ENCODE measurements at places on chromosomes 5 and 9.

- no peak for DNase-seq
These were observed 58.9 kb upstream of the ORM1 start for GRCh38 chr9:114263853-114264510.

- no peak for DNase-seq
These were observed 1034.8 kb downstream of the CDH12 start for GRCh38 chr5:21818370-21818720.

GRCh38 chr5:176550275-176550831, 1.2 kb downstream of the CDHR2 start:
- no peak for DNase-seq

- DNase-seq: no peak
These were observed 185.9 kb downstream of the DAB2IP start for GRCh38 chr9:121837113-121837961.

DNA sequence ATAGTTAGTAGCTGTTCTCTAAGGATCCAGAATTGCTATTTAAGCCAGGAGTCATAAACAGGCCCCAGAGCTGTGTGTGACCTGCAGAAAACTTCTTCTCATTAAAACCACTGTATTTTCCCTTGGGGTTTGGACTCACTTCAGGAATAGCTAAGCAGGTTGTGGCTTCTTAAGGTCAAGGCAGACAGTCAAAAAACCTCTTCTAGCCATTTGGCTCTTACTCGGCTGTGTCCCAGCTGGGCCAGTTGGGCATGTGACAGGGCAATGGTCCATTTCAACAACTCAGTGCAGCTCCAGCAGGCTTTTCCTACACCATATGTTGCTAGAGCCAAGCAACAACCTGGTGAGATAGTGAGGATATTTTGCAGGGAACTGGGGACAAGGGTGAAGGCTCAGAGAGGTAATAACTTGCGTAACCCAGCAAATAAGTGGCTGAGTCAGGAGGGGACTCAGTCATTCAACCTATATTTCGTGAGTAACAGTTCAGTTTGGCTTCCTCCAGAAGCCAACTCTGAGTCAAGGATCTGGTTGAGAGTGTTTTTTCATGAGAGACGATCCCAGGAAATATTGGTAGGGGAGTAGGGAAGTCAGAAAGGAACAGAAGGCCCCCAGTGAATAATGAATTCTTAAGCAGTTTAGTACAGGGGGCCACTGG, 115.4 kb upstream of the PPP2R2B start:
- no peak for DNase-seq

DNA sequence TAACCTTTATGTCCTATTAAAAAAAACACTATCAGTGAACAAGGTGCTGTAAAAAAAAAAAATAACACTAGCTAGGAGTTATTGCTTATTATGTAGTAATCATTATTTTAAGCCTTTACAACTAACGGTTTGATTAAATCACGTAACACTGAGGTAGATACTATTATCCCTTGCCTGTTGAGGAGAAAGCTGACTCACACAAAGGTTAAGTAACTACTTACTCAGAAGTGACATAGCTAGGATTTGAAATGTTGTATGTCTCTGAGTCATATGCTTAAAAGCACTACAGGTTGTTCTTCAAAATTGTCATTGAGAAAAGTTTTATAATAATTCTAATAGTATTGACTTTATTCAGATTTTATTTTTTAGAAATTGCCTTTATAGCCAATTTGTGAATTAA, 8.8 kb downstream of the TENT2 start:
- no peak for DNase-seq

DNA sequence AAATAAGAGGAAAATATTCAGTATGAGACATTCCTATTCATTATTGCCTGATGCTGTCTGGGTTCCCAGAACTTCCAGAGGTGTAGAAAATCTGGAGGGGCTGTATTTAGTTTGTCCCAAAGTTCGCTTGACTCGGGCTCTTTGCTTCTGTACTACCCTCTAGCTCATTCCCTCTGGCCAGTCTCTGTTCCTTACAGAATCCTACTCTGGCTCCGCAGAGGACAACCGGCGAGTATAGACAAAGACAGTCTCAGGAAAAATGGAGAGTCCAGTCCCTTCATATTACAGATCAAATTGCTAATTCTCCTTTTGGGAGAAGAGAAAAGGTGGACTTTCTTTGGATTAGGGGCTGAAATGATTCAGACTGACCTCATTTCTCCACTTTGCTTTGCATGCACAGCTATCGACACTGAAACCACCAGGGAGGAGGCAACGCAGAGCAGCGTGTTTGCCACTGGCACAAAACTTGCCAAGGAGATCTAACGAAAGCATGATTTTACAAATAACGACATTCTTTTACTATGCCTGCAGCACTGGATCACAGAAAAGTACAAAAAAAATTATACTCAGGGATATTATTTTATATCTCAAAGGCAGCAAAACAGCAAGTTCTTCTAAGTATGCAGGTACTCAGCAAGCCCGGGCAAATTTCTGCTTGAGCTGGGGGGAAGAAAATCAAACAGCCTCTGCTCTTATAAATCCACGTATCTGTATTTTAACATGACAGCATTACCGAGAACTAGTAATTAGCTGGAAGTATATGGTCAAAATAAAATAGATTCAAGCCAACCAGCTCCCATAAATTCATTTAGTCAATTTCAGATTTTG, 279.7 kb downstream of the NPR3 start:
- DNase-seq: no peak

DNA sequence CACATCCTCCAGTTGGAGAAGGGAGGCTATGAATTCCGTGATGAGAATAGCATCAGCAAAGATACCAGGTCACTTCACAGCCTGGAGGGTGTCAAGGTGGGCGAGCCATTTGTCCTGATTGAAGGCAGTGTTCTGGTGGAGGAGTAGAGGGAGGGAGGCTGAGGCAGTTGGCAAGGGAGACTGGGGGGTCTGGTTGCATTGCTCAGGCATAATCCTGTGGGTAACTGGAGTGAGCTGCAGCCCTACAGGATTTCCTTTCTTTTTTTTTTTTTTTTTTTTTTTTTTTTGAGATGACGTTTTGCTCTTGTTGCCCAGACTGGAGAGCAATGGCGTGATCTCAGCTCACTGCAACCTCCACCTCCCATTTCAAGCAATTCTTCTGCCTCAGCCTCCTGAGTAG, 223.9 kb upstream of the KLF4 start:
- no peak for DNase-seq

GRCh38 chr9:32942755-32943460, 58.5 kb downstream of the APTX start:
- DNase-seq: no peak

DNA sequence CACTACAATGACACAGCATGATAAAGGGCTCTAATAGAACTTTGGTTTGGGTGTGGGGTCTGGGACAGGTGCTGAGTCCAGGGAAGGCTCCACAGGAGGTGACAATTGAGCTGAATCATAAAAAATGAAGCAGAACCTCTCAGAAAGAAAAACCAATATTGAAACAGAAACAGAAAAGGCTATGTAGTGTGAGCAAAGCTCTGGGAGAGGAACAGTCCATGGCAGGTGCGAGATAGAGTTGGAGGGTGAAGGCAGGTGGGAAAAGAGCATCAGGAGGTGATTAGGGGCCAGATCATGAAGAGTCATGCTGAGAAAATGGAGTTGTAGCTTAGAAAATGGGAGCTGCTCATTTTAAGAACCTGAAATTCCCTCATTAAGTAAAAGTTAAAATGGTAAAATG, 164.9 kb downstream of the KCTD16 start:
- DNase-seq: no peak

- DNase-seq: no peak
These were observed 335.4 kb downstream of the MSX2 start for GRCh38 chr5:175059687-175060211.

- DNase-seq: no peak
These were observed 537.8 kb upstream of the DAP start for GRCh38 chr5:11298877-11299276.

DNA sequence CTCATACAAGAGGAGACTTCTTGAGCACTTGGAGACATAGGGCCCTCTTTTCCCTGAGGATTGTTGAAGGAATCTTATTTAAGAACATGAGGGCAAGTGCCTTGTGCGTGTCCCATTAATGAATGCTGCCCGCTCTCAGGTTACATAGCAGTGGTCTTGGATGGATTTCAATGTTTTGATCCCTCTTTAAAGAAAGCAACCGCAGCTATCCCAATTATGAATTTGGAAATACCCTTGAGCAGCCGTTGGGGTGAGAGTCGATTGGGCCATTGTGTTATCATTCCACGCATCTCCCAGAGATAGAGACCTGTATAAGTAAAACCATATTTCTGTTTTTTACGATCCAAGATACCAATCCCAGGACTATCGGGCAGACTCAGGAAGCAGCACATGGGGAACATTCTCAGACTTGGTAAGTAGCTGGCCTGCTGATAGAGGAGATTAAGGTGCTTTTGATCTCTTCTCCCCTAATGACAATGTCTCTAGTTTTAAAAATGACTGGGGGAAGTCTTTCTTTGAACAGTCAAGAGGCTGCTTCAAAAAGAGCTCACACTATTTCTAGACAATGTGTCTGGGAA, 145.3 kb downstream of the MACROH2A1 start:
- DNase-seq: no peak

- no peak for DNase-seq
These were observed 4.7 kb downstream of the KLF9 start for GRCh38 chr9:70409800-70410199.

- no peak for DNase-seq
These were observed 166.6 kb downstream of the ROR2 start for GRCh38 chr9:91783411-91783810.

DNA sequence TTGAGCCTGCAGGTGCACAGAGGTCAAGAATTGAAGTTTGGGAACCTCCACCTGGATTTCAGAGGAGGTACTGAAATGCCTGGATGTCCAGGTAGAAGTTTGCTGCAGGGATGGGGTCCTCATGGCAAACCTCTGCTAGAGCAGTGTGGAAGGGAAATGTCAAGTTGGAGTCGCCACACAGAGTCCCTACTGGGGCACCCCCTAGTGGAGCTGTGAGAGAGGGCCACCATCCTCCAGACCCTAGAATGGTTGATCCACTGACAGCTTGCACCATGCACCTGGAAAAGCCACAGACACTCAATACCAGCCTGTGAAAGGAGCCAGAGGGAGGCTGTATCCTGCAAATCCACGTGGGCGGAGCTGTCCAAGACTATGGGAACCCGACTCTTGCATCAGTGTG, 78.0 kb downstream of the GABRA1 start:
- no peak for DNase-seq

- no peak for DNase-seq
These were observed 199.5 kb downstream of the NXNL2 start for GRCh38 chr9:88734527-88734926.

GRCh38 chr5:50655067-50655809, 11.2 kb upstream of the PARP8 start:
- DNase-seq: no peak

- DNase-seq: no peak
These were observed 76.2 kb downstream of the STK10 start for GRCh38 chr5:172111852-172112225.

- no peak for DNase-seq
These were observed 356.5 kb downstream of the CDH12 start for GRCh38 chr5:22496666-22497065.

- no peak for DNase-seq
These were observed 14.9 kb upstream of the TMEM252 start for GRCh38 chr9:68555437-68556150.

DNA sequence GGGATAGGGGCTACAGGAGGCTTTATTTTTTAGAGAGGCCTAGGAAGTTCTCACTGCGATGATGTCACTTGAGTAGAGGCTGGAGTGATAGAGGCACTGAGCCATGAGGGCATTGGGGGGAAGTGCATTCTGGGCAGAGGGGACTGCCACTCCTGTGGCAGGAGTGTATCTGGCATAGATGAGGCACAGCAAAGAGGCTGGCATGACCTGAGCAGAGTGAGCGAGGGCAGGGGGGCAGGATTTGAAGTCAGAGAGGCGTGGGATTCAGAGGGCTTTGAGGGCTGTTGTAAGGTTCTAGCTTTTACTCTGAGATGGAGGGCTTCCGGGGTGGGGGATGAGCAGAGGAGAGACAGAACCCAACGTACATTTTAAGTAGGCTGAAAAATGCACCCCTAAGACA, 91.9 kb upstream of the SH3PXD2B start:
- no peak for DNase-seq

DNA sequence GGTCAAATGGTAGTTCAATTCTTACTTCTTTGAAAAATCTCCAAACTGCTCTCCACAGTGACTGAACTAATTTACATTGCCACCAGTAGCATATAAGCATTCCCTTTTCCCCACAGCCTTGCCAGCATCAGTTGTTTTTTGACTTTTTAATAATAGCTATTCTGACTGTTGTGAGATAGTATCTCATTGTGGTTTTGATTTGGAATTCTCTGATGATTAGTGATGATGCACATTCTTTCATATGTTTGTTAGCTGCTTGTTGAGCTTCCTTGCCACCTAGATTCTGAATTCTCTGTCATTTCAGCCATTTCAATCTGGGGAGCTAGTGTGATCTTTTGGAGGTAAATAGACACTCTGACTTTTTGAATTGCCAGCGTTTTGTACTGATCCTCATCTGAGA, 24.0 kb downstream of the CDK20 start:
- DNase-seq: no peak

DNA sequence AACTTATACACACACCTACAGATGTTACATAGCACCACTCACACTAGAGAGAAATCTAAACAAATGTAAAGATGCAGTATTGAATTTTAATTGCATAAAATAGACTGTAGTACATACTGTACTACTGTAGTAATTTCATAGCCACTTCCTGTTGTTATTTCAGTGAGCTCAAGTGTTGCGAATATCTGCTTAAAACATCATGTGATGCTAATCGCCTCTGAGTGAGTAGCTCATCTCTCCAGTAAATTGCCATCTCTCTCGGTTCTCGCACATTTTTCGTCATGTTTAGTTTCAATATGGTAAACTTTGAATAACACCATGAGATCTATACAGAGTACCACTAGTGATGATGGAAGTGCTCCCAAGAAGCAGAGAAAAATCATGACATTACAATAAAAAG, 22.0 kb upstream of the ARHGEF28 start:
- no peak for DNase-seq

DNA sequence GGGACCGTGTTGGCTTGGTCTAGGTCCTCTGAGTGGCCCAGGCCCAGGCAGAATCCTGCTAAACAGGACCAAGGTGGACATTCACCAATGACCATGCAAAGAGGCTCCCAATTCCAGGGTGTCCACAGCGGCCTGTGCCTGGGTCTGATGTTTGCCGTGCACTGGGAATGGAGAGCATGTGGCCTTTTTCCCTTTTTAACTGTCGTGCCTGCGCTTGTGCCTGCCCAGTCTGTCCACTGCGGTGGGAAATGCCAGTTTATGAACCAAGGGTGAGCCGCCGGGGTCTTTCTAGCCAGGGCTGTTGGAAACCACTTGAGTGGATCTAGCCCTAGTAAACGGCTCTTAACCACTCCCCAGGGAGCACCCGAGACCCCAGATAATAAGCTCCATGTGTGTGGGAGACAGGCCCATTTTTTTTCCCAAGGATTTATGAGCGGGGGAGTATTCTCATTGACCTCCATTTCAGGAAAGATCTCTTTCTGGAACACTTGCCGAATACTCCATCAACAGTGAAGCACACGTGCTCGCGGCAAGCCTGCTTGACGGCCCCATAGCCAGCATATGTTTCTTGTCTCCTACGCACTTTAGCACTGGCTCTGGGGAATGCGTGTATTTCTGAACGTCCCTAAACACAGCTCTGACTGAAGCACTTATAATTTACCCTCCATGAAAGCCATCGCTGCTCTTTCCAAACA, 93.2 kb upstream of the PHYKPL start:
- DNase-seq: no peak

Measured in T-helper 1 cell (primary cell).